CD4-positive, alpha-beta T cell treated with Interleukin-17A for 1 hour (primary cell): ENCODE measurements at places on chromosomes 4 and X.

GRCh38 chr4:132299841-132300240 lies 849.3 kb upstream of the PCDH10 start:
- no peak for DNase-seq

DNA sequence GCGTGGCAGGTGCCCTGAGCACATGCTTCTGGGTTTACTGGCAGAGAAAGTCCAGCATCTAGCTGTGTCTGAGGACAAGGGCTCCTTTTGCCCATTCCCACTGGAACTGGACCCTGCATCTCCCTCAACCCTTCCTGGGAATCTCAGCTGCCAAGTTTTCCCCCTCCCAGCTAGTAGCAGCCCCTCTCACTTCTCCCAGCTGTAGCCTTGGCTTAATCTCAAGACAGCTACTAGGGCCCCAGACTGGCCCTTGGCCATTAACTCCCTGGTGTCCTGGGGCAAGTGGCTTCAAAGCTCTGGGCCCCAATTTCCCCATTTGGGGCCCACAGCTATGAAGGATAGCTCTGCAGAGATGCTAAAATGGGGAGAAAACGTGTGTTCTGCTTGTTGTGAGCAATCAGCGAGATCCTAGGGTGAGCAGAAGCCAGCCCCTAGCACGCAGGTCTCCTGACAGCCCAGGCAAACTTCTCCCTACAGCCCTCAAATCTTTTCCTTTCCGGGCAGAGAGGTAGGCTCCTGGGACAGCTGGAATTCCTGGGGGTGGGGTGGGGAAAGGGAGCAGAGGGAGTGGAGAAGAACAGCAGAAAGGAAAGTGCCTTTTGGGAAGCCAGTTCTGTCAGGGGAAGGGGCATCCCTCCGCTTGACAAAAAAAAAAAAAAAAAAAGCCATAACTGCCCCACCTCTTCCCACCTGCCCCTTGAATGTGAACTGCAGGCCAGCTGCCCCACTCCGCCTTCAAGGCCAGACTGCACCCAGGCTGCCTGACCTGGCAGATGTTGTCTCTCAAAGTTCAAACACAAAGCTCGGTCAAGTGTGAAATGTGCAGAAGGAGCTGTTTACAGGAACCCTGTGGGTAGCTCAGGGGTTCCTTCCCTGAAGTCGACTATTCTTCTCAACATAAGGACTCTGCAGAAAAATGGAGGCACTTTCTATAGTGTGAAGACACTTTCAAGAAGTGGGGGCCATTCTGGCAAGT lies 16.6 kb downstream of the FGD1 start:
- DNase-seq = no peak

GRCh38 chr4:87849612-87850011 lies 16.8 kb downstream of the MEPE start:
- peak; percentile 3 for DNase-seq

- DNase-seq = no peak
These were observed 48.5 kb upstream of the HDAC8 start for GRCh38 chrX:72621163-72621562.

- DNase-seq = no peak
These were observed 334.4 kb downstream of the SPRY1 start for GRCh38 chr4:123731035-123731434.

GRCh38 chrX:120286733-120287512 lies 24.3 kb downstream of the TMEM255A start:
- no peak for DNase-seq

DNA sequence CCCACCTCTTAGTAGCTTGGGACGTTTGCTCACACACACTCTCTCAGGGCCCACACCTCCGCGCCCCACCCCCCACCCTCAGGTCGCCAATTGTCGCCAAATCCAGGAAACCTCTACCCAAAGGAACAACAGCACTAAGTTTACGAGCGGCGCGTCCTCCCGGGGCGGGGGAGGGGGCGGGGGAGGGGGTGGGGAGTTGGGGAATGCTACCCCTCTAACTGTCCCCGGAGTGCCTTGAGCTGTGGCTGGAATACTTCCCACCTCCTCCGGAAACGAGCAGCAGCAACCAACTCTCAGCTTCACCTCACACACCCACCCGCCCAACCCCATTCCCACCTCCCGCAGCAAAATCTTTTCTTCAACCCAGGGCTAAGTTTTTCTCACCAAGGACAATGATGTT lies 135.6 kb upstream of the ZIC3 start:
- DNase-seq = no peak

DNA sequence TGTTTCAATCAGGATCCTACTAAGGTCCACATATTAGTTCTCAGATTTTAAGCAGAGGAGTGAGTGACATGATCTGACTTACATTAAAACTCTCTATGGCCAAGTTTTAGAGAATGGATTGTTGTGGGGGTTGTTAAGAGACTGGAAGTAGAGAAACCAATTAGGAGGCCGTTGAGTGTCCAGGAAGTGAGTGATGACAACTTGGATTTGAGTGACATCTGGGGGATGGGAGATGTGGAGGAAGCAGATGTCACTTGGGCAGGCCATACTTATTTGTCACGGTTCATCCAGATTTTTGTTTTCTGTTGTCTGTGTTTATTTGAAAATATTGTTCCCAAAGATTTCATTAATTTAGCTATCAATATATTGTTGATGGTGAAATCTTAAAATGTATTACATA lies 28.3 kb downstream of the ADD1 start:
- DNase-seq = no peak

GRCh38 chrX:66008328-66008970 lies 31.4 kb downstream of the VSIG4 start:
- no peak for DNase-seq

- peak; percentile 1 for DNase-seq
These were observed 652 bp downstream of the SRPX start for GRCh38 chrX:38220024-38220414.

DNA sequence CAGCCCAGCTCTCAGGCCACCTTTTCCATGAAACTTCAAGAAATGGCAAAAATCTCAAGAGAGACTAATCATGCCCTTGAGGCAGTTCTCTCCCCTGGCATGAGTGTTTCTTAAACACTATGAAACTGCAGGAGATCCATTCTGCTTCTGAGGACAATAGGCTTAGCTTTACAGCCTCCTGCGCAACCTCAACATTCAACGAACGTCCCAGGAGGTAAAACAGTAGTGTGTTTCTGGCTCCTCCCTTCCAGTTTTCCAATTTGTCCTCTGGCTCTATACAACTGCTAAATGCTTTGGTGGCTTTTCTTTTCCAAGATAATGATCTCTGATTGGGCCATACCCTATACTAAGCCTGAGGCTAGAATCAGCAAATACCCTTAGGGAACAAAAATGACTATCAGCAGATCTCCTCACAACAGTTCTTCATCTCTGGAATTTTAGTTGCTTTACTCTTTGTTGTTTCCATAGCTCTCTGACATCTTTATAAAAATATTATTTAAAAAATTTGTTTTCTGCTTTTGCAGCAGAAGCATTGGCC lies 87.0 kb upstream of the FAT1 start:
- no peak for DNase-seq

GRCh38 chr4:20284990-20285389 lies 33.3 kb downstream of the SLIT2 start:
- DNase-seq = no peak

DNA sequence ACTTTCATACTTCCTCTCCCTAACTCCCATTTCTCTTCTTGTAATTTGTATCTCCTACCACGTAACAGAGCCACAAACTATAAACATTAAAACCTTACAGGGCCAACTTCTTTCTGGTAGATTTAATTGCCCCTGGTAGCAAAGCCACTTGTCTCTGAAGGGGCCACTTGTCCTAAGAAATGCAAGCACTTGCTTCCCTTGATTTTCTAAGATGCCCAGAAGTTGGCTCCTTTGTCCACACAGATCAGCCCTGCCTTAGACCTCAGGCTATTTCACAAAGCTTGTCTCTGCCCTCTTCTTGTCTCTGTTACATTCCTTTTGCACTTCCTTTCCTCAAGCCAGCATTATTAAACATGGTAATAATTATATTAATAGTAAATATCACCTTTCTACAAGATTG lies 80.6 kb upstream of the CXXC4 start:
- DNase-seq = no peak

DNA sequence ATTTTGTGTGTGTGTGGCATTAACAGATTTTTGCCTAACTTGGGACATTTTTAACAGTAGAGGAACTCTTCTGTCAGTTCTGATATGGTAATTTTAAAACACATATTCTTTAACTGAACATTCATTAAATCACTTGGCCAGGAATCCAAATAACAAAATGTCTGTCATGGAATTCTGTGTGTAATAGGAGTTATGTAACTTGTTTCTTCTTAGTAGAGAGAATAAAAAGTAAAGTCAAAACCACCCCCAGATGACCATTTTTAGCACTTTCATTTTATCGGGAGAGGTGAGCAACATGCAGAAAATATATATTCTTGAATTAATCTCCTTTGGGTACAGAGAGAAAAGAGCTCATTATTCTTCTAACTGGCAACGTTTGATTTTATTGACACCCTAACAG lies 1740.3 kb downstream of the STIM2 start:
- DNase-seq = no peak

- no peak for DNase-seq
These were observed 11.9 kb downstream of the TMPRSS11D start for GRCh38 chr4:67871867-67872266.

GRCh38 chr4:94400191-94400590 lies 51.6 kb upstream of the PDLIM5 start:
- no peak for DNase-seq

- DNase-seq = no peak
These were observed 15.9 kb downstream of the PCGF3 start for GRCh38 chr4:721261-722168.

- DNase-seq = no peak
These were observed 2.8 kb upstream of the CPLX1 start for GRCh38 chr4:828641-829271.

- no peak for DNase-seq
These were observed 41.9 kb upstream of the CBR4 start for GRCh38 chr4:169051761-169052593.

- no peak for DNase-seq
These were observed 7.6 kb downstream of the SLC25A14 start for GRCh38 chrX:130347321-130347720.

DNA sequence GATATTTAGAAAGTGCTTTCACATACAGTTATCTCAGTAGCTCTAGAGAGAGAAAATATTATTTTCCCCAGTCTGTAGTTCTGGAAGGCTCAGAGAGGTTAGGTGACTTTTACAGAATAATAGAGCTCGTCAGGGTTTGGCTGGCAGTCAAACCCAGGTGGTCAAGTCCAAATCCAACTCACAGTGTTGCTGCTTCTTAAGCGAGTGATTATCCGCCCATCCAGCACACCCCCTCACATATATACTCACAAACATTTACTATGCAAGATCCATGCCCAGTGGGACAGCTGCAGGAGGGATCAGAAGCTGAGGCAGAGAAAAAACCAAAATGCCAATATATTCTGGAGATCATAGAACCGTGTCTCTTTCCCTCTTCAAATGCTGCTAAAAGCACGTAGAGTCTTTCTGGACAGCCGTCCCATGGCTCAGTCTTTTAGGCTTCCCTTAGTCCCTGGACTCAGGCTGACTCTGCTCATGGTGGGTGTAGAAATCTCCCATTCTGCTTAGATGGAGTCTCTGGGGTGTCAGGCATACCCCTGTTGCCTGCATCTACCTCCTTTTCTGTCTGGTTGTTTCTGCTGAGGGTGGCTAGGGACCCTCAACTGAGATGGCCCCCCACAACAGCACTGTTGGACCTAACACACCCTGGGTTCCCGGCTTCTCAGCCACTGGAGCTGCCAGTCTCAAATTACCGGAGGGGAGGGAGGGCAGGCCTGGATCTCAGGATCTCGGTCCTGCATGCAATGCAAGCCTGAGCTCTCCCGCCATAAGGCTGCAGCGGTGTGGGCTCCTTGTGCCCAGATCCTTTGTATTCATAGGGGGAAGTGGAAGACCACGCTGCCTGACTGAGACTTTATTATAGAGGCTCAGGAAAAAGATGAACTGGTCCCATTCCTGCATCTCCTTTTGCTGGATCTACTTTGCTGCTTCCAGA lies at the start of gene CHRNA9:
Gene CHRNA9 (plus strand): TSS at position 743 of the 934 bp plus-strand sequence. CDS start 135 bp downstream, at position 878.
- DNase-seq = no peak

DNA sequence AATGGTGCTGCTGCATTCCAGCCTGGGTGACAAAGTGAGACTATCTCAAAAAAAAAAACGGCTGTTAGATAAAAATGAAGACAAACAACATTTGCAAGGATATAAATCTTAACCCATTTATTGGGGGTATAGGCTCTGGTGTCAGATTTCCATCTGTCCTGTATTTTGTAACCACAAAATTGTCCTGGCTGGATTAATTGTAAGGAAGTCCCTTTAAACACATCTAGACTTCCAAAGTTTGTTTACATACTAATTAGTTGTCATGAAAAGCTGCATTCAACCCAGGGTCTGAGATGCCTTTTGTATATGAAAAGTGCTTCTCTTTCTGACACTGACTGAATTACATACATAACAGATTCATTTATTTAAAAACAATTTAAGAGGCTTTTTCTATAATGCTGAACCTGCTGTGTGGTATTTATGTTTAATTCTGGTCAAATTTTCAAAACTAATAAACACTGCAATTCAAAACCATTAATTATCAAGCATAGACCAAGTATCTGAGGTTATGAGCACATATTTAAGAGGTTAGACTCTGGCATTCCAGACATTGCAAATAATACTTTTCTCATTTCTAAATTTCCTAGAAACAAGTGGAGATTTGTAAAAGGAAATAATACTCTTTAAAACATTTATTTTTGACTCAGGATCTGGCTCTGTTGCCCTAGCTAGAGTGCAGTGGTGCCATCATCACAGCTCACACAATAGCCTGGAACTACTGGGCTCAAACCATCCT lies 17.5 kb upstream of the UGDH start:
- no peak for DNase-seq

- DNase-seq = no peak
These were observed 115.0 kb downstream of the TRIML1 start for GRCh38 chr4:188254211-188254610.

DNA sequence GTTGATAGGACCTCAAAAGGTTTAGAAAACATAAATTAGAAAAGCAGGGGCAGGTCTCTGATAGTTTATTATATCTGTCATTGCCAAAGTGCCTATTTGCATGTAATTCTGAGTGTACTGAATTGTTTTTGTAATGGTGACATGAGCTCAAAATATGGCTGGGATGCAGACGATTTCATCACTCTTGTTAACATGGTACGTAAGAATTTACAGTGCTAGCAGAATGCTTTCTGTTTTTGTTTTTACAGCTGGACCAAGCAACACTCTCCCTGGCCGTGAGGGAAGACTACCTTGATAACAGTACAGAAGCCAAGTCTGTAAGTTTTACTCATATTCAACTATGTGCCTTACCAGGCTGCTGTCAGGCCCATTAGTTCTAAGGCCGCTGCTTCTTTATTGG lies 58.1 kb downstream of the PHEX start:
- no peak for DNase-seq

- no peak for DNase-seq
These were observed 266.1 kb upstream of the ANXA10 start for GRCh38 chr4:167826281-167826680.

GRCh38 chrX:78283511-78283910 lies 43.9 kb downstream of the CYSLTR1 start:
- no peak for DNase-seq

- DNase-seq = no peak
These were observed 69.9 kb downstream of the MFAP3L start for GRCh38 chr4:169956091-169956843.
